ENCODE measurements at places on chromosomes 12 and 14.

- DNase-seq: no peak
Measured at GRCh38 chr12:113935459-113935858, 30.7 kb downstream of the RBM19 start.

- DNase-seq: no peak
Measured at GRCh38 chr12:28424965-28425364, 234.7 kb downstream of the CCDC91 start.

GRCh38 chr12:93468008-93468371, 676 bp downstream of the MRPL42 start:
- DNase-seq: peak; percentile 12

DNA sequence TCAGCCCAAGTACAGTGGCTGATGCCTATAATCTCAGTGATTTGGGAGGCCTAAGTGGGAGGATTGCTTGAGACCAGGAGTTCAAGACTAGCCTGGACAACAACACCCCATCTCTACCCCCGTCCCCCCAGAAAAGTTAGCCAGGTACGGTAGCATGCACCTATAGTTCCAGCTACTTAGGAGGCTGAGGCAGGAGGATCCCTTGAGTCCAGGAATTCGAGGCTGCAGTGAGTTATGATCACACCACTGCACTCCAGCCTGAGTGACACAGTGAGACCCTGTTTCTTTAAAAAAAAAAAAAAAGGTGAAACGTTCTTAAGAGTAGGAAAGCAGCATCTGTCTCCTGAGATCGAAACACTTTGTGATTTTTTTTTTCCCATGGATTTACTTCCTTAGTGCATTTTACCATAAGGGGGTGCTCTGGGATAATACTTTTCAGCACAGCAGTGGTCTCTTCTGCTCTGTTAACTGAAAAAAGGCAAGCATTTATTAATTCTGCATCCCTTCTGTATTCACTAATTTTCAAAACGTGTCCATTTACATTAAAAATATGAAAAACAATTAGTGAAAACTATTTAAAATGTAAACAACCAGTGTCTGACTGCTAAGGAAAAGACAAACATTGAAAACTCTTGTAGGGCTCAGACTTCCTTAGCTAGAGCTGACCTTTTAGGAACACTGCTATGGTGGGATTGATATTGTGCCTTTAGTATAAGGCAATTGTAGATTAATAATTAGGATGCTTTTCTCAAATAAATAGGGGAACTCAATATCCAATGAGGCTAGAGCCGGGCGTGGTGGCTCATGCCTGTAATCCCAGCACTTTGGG, 31.2 kb upstream of the USP44 start:
- DNase-seq: no peak

- DNase-seq: no peak
Measured at GRCh38 chr12:103771466-103771865, 69.6 kb downstream of the NT5DC3 start.

DNA sequence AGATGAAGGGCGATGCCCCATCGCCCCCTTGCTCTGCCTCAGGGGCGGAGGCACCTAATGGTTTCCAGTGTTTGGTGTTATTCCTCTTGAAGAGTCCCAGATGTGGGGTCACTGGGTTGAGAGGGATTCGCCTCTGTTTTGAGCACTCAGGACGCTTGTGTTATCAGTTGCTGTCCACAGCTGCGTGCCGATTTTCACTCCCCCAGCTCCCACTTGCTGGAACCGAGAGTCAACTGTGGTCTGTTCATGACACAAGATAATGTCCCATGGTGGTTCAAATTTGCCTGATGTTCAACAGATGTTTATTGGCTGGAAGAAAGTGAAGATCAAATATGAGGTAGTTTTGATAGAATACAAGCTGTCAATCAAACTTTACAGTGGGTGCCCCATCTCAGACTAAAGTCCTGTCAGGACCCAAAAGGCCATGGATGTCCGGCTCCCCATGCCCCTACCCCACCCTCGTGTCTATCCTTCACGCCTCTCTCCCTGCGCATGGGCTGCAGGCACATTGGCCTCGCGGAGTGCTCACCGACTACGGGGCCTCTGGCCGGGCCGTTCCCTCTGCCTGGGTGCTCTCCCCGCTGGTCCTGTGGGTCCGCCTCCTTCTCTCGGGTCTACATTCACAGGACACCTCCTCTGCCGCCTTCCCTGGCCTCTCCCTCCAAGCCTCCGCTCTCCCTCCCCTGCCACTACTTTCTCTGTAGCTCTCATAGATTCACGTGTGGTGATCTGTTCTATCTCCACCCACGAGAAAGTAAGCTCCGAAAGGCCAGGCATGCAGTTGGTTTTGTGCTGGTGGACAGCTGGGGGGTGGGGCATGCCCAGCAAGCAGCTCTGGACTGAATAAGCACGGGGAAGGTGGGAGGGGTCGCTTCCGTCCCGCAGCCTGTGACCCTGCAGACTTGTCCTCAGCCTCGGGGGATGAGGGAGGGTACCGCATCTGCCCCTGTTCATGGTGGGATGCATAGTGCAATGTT, 6.8 kb upstream of the TRAF3 start:
- DNase-seq: no peak

DNA sequence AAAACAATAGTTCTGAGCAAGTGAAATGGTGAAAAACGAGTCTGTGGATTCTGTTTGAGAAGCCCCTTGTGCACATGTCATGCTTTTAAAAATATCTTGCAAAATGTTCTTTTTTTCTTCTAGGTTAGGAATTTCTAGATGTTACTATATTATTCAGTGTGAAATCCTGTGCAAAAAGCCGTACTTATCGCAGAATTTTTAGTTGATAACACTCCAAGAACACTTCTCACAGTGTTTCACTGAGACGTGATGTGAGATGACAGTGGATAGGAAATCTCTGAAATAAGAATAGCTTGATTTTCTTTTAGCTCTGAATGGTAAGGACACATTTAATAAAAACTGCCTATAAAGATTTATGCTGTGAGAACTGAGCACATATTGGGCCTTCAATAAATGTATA, 234.5 kb downstream of the SNAPC1 start:
- DNase-seq: no peak

GRCh38 chr14:103329401-103330347, 4.4 kb upstream of the EIF5 start:
- DNase-seq: no peak

GRCh38 chr12:15634010-15634683, 155.0 kb downstream of the EPS8 start:
- no peak for DNase-seq

- no peak for DNase-seq
Measured at GRCh38 chr12:109729371-109729781, 15.8 kb downstream of the FAM222A start.

DNA sequence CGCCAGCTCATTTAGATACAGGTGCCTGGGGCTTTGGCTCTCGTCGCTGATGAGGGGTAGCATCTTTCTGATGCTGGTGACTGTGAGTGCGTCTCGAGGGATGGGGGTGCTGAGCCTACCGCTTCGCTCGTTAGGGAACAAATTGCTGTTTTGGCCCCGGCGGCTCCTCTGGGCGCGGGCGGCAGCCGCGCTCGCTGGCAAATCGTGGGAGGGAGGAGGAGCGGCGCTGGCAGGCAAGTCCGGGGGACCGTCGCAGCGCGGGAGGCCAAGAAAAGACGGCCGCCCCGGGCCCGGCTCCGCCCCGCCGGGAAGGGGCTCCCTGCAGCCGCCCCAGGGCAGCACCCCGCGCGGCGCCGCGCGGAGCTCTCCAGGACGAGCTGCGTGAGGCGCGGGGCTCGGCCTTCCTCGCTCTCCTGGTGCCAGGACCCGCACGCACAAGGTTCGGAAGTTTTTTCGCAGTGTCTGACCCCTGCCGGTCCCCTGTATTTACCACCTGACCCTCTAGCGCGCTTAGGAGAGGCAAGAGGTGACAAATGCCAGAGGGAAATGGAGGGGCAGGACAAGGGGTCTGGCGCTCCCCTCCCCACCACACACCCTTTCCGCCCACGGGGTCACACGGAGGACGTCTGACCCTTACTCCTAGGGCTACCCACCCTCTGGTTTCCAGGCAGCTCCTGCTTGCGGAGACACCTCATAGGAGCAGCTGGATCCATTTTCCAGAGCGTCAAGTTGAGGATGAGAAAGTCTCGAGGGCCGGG, 899 bp upstream of the KCNH3 start:
- no peak for DNase-seq

GRCh38 chr14:104669697-104670096, 19.7 kb upstream of the INF2 start:
- DNase-seq: no peak

DNA sequence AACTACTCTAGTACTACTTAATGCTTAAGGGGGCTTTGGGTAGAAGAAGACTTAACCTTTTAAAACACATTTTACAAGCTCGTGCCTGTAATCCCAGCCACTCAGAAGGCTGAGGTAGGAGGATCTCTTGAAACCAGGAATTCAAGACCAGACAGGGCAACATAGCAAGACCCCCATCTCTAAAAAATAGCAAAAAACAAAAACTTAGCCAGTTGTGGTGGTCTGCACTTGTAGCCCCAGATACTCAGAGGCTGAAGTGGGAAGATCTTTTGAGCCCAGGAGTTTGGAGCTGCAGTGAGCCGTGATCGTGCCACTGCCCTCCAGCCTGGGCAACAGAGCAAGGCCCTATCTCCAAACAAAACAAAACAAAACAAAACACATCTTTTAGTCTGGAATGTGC, 39.7 kb upstream of the PARP11 start:
- DNase-seq: no peak

DNA sequence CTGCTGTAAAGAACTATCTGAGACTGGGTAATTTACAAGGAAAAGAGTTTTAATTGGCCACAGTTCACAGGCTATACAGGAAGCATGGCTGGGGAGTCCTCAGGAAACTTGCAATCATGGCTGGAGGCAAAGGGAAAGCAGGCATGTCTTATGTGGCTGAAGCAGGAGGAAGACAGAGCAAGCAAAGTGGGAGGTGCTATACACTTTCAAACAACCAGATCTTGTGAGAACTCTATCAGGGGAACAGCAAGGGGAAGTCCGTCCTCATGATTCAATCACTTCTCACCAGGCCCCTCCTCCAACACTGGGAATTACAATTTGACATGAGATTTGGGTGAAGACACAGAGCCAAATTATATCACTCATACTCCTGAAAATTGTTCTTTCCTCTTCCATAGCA, 109.5 kb upstream of the PKP2 start:
- no peak for DNase-seq

DNA sequence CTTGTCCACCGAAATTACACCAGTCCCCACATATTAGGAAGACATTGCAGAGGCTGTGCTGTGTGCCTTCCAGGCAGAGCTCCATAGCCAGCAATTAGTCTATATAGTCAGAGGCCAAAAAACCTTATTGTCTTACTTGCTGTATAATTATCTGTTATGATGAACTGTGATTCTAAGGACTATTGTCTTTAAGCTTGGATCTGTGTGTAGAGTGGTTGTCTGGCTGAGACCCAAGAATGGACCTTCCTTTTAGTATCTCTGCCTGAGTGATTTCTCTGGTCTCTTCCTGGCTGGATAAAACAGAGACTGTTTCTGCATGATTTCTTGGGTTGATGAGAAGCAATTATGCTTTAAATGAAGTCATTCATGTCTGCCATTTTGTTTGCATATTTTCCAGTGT, 465.3 kb downstream of the PRKD1 start:
- DNase-seq: no peak

- no peak for DNase-seq
Measured at GRCh38 chr12:120741476-120742421, 16.1 kb downstream of the ACADS start.

- DNase-seq: no peak
Measured at GRCh38 chr12:55757701-55758100, 14.8 kb downstream of the GDF11 start.

GRCh38 chr14:33737446-33737845, 213.4 kb downstream of the EGLN3 start:
- DNase-seq: no peak

- DNase-seq: no peak
Measured at GRCh38 chr14:47300796-47301195, 374.6 kb downstream of the MDGA2 start.

DNA sequence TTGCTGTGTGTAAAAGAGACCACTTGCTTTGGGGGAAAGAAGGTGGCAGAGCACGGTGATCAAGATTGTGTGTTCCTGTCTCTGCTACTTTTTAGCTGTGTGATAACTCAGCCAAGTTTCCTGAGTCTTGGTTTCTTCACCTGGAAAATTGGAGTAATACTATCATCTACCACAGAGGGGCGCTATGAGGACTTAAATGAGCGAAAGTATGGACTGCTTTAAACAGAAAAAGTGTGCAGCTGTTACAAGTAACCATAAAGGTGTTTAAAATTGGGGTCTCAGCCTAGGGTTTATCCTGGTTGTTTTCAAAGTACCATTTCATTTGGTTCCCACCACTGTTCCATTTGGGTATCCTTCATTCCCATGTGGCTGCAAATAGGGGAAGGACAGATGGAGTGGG, 65.9 kb upstream of the WSCD2 start:
- DNase-seq: peak; percentile 18

DNA sequence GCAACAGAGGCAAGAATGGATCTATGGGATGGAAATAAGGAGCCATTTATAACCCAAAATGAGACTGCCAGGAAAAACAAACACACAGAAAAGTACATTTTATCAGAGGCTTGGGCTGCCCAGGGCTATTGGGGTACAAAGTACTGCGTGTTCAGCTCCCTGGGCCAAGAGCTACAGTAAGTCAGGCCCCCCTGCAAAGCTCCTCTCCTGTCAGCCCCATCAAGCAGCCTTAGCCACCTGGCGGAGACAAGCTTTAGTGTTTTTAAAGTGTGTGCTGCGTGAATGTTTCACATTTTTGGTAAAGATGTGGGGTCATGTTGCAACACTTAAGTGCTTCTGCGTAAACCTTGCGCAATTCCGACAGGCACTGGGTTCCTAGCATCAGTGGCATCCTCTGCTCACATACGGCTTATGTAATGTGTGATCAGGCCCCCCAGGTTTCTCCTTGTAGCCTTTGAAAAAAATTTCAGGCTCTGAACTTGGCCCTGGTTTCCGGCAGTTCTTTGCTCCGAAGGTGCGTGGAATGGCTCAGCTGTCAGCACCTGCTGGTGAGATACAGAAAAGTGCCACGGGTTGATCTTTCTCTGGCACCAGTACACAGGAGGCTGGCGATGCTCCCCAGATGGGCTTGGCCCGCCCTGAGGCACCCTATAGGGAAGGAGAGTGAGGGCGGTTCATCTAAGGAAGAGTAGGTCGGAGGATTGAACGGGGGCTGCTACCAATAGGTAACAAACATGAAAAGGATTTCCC, 198.7 kb upstream of the EEA1 start:
- no peak for DNase-seq

- peak; percentile 28 for DNase-seq
Measured at GRCh38 chr14:102500158-102500662, 9.4 kb downstream of the ANKRD9 start.

- DNase-seq: no peak
Measured at GRCh38 chr12:110304061-110304551, 23.1 kb downstream of the ATP2A2 start.

DNA sequence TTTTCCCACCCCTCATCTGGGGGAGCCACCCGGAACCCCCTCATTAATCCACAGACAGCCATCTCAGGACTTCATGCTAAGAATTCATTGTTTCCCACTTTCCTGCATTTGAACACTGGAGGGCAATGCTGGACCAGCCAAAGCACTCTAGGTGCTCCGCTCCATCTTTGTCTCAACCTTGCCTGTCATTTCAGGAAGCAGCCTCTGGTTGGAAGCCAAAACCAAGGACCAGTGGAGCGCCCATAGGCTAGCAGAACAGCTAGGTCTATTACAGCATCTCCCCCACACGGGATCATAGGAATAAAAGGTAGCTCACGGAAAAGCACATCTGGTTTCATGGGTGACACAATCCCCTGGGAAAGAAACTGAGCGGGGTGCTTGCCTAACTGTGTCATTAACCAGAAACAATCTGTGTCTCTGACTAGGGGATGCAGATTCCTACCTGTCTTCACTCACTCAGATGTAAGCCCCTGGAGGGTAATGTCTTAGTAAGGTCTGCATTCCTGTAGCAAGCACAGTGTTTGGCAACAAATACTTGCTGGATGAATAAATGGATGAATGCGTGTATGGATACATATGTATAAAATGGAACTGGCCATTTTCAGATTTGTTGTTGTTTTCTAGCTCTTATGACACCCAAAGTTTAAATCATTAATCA, 197.0 kb downstream of the DAD1 start:
- DNase-seq: no peak

Data from activated CD4-positive, alpha-beta T cell treated with anti-CD3 and anti-CD28 coated beads, Interleukin-10, Interleukin-2, amounts not matched to agents 100 ng/mL and 50 ng/mL, durations not matched to agents 16 hours and 8 hours (primary cell).